ENCODE measurements at places on chromosomes 5 and 9. TPM values are rescaled to one million over a fixed set of nuclear protein-coding genes. Genes with fewer than 3 reads are reported as not detected.

TLR4 gene
- 16.8 TPM for total RNA-seq

DNA sequence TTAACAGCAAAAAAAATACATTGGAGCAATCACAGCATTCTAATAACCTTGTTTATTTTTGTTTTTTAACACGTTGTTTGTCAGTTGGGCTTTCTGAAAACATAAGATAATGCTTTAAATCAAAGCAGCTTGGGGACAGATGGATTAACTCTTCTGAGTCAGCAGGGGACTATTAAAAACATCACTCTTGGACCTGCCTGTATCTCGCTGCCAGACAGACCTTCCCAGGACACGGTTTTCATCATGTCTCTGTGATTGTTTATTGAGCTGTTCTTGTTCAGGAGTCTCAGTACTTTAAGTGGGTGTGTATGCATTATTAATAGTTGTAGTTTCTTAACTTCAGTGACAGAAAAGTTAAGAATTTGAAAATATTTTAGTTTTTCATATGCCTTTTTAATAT lies 173.2 kb downstream of the SH3GL2 start:
- DNase-seq: no peak

INSYN2B gene
- total RNA-seq: 7.8 TPM

- no peak for DNase-seq
Measured at GRCh38 chr5:149816661-149817060, 86.6 kb downstream of the PPARGC1B start.

- no peak for DNase-seq
Measured at GRCh38 chr5:175709276-175709781, 51.5 kb downstream of the HRH2 start.

CDKN2B gene
- 16.0 TPM for total RNA-seq

DNA sequence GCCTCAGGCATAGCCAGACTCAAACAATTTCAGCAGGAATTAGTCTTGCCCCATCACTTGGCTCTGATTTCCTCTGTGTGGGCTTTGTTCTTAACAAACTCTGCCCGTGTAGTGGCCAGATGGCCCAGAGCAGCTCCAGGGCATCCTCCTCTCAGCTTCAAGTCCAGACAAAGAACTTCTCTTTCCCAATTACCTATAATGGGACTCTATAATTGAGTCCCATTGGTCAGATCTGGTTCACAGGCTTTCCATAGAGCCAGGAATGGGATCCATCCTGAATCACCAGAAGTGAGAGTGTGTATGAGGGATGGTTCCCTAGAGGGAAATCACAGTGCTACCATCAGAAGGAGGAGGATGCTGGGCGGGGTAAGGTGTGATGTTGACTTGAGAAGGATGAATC lies 515.8 kb downstream of the KIF4B start:
- no peak for DNase-seq

FBP2 gene
- total RNA-seq: not detected

DNA sequence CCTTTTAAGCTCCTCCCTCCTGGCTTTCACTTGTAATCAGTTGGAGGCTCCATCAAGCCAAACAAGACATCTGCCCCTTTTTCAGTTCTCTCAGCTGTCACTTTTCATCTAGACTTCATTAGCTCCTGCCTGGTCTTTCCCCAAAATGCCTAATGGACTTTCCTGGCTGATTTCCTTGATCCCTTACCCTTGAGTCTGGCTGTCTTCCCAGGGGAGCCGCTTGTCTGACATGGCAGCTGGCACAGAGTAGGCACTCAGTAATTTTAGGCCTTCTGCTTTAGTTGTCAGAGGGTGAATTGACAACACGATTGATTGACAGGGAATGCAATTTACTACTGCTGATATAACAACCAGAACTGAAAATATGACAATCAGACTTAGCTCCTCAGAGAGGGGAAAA lies 2.1 kb downstream of the C9orf153 start:
- DNase-seq: no peak

DNA sequence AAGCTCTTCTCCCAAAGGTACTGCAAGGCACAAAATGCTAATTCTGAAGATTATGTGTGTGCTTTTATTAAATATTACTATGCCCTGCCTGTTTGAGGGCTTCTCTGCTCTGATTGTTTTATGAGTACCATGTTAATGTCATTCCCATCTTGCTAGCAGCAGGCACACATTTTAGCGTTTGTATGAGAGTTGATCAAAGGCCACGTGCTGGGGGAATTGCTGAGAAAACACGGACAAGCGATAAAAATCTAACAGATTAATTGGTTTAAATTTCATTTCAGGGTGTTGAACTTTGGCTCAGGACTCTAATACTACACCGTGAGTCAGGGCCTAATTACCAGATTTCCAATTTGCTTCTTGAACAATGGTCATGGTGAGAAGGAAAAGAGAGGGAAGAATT lies 298.4 kb downstream of the EBF1 start:
- no peak for DNase-seq

DNA sequence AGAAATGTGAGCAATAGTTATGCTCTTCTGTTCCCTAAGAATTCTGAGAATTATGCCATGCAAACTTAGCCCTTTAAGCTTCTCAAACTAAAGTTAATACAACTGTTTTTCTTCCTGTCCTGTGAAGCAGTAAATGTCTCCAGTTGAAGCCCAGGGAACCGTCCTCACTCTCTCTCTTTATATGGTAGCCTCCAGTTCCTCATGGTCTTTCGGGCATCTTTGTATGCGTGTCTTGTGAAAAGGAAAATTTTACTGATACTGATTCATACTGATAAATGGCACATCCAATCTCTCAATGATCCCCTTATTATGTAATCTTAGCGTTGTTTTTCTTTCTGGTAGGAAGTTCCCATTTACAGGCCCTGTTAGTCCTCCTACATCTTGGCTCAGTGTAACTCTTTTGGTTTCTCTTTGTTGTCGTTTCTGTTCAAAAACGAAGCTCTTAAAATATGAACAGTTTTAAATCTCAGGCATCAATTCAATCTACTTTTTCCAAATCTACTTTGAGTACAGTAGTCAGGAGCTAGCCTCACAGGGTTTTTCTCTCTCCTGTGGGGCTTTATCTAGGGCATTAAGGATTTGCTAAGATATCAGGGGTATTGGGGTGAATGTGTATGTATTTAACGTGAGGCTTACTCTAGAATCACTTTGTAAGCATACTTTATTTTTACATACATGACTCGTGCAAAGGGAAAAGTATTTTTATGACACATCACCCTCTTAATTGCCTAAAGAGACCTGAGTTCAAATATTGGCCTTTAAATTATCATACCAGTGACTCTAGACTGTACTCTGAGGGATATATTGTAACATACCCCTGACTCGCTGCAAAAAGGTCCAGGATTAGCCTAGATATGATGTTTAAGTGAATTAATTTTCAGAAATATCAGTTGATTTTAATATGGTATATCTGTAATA lies 258.0 kb downstream of the NR3C1 start:
- DNase-seq: peak; percentile 62

SLCO4C1 gene
- 0.09 TPM for total RNA-seq

C5 gene
- 13.8 TPM for total RNA-seq

- peak; percentile 10 for DNase-seq
Measured at GRCh38 chr9:135103001-135103446, 15.6 kb downstream of the OLFM1 start.

Measured in fibroblast of the aortic adventitia (primary cell).